ENCODE measurements at places on chromosomes 11 and 22.

DNA sequence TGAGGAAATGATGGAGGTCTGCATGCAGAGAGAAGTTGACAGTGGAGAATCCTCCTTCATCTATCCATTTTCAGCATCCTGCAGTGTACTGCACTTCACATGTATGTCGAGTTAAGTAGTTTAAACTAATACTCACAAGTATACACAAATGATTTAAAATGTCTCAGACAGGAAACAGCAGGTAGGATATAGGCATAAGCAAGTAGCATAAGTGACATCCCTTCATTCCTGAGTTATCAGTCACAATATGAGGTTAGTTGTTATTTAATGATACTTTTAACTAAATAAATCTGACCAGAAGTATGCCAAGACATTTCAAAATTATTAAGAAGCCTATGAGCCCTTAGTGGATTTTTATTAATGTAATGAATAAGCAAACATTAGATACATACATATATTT, 37.4 kb downstream of the MTMR2 start:
- no peak for DNase-seq

- no peak for DNase-seq
These were observed 68.7 kb downstream of the PRR5L start for GRCh38 chr11:36364551-36365325.

DNA sequence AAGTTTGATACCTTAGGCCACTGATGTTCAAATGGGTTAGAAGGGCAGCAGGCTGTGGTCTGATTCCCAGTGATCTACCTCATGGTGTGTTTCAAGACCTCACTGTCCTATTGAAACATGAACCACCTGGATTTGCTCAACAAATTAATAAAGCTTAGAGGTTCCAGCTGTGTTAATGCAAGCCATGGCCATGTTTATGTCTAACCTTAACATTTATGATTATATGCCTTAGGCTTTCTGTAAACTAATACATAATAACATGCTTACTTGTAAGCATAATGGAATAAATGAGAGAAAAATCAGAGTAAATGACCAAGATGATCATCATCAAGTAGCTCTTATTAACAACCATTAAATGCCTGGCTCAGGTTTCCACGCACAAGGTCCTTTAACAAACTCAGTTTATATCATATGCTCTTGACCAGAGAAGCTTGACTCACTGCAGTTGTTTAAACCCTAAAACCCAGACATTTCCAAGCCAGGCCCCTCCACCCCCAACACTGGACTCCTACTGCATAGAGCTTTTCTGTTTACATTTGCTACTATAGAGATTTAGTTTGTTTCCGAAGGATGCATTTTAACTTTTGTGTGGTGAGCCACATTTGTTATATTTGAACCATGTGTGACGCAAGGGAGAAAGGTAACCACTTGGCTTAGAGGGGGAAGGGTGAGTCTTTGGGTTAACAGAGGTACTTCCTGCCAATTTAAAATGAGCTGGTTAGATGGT, 43.7 kb downstream of the KREMEN1 start:
- DNase-seq: peak; percentile 83

DNA sequence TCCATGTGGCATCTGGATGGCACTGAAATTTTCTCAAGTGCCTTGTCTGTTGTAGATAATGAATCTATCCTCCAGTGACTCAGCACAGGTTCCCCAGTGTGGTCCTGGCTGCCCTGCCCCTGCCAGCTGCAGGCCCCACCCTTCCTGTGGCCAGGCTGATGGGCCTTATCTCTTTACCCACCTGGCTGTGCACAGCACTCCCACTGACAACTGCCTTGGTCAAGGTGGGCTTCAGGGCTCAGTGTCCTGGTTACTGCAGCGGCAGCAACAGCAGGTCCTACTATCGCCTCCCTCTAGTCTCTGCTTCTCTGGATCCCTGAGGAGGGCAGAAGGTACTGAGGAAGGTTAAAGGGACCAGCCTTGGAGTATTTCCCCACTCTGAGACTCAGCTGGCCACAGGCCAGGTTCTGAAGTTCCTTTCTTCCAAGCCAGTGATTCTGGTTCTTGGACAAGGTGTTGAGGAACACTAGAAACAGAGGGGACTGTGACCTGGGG, 3.1 kb downstream of the HMBS start:
- DNase-seq: no peak

DNA sequence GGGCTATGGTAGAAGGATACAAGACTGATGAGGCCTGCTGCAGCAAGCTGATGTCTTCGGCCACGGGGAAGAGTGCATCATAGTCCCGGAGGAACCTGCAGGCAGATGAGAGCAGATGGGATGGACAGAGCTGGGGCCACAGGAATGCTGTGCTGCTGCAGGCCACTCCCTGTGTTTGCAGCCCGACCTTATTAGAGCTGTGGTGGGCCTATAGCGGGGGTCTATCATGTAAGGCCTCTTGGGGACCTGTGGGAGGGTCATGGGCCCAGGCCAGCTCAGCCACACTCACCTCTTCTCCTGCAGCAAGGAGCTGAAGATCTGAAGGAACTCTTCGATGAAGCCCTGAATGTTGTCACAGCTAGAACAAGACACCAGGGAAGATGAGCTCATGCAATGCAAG, 31.9 kb downstream of the ASCC2 start:
- DNase-seq: no peak

DNA sequence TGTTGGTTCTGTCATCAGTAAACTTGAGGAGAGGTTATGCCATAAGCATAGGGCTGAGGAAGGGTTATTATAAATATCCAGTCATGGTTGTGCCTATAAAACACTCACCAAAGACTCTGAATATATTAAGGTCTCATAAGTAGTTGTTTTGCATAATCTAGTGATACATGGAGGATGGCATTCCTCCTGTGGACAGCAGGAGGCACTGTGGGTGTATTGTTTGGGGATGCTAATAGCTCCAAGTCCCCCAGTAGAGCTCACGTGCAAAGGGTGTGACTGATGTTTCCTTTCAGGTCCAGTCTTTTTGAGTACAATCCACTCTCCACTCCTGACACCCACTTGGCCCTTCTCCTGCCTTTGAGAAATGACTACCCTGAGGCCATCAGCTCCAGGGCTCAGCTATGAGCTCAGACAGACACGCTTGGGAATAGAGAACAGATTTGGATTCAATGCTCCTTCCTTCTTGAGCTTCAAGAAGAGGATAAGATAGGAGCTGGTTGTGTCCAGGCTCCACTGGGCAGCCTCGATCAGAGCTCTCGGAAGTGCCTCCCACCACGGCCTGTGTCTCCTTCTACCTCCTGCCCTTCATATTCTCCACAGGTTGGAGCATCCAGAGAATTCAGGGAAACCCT, 85.2 kb upstream of the IGLL5 start:
- no peak for DNase-seq

DNA sequence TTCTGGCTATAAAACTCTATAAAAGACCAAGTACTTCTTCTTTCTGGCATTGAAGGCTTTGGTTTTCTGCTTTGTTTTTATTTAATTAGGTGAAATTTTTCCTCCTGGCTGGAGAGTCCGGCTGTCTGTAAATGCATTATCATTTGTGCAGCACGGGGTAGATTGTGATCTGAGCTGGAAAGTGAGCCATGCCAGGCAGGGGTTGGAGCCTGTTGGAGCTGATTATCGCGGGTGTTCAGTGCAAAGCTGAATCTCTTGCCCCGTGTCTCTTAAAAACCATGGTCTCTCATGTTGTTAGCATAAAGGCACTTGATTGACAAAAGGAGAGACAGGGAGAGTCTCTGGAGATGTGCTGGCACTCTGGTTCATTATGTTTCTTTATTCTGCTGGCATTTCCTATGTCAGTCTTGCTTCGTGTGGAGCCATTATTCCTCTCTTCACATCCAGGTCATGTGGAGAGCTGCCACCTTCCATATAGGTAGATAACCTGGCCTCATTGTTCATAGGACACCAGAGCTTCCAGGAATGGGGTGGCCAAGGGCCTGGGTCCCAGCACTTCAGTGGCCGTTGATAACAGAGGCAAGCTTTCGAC, 75.2 kb downstream of the LDLRAD3 start:
- DNase-seq: no peak

DNA sequence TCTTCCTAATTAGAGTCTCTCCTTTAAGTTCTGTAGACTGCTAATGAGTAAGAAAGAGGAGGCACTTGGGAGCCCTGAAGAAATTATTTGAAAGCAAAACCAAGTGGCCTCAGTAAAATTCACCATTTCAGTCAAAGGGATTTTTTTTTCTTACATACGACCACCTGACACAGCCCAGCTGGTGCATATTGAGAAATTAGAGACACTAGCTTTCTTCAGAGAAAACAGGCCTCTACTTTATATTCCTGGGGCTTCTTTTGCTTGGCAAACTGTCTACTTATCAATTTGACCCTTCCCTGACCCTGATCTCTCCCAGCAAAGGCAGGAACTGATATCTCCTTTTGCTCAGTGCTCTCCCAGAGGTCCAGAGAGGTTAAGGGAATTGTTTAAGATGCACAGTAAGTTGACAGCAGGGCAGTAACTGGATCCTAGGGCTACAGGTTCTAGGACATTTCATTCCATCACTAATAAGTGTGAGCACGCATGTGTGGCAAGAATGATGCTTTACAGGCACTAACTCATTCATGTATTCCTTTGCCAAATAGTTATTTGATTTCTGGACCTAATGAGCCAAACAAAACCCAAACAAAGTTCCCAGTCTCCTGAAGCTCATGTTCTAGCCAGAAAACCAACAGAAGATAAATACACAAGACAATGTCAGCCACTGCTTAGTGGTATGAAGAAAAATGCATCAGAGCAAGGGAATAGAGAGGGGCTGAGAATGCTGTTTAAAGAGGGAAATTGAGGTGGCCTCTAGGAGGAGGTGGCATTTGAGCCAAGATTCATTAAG, 467.6 kb downstream of the SOX6 start:
- DNase-seq: peak; percentile 61

GRCh38 chr11:43866520-43866919, 14.1 kb upstream of the ALKBH3 start:
- peak; percentile 29 for DNase-seq

DNA sequence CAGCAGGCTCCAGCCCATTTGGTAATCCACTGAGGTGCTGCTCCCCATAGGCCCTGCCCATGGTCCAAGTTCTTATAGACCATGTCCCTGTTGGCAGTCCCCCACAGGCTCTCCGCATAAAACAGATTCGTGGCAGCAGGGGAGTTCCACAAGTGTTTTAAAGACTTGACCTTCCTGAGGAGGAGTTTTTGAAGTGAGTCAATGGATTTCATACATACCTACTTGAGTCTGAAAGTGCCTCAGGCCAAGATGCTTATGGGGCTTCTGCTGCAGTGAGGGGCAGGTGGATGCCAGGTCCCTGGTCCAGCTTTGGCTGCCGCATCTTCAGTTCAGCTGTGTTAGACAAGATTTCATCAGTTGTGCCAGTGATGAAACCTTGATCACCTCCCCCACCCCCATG, 43.3 kb downstream of the CABIN1 start:
- no peak for DNase-seq

GRCh38 chr11:11401960-11402535, 49.0 kb upstream of the CSNK2A3 start:
- no peak for DNase-seq

DNA sequence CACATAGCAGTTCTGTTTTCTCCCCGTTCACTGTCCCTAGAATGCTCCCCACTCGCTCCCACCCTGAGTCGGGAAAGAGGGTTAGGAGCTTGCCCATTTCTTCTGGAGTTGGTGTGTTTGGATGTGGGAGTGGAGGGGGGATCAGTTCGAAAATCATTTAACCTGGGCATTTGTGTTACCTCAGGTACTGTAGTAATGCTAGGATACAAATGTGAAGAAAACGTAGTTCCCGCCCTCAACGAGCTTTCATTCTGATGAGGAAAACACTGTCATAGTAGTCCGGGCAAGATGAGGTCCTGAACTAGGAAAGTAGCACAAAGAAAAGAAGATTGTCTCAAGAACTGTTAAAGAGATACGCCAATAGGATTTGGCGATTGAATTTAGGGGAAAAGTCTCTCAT, 539 bp downstream of the SDHD start:
- DNase-seq: no peak

GRCh38 chr11:130390071-130390758, 38.2 kb downstream of the ADAMTS8 start:
- DNase-seq: peak; percentile 93

DNA sequence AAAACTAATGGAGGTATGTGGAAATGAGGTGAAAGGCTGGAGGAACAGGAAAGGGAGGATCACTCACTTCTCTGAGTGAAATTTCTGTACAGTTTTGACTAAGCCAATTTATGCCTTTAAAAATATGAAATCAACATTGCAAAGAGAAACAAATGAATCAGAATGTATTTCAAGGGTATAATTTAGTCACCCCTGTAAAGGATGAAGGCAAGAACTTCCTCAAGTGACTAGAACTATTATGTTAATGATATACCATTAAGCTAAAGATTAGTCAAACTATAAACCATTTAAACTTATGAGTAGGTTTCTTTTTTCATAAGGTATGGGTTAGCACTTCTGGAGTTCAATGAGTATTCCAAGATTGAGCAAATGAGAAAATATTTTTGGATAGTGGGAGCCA, 184.5 kb upstream of the CHORDC1 start:
- no peak for DNase-seq

GRCh38 chr11:62579252-62579651, 5.6 kb upstream of the EEF1G start:
- DNase-seq: no peak

- no peak for DNase-seq
These were observed 1.4 kb upstream of the UVRAG start for GRCh38 chr11:75813622-75814039.

DNA sequence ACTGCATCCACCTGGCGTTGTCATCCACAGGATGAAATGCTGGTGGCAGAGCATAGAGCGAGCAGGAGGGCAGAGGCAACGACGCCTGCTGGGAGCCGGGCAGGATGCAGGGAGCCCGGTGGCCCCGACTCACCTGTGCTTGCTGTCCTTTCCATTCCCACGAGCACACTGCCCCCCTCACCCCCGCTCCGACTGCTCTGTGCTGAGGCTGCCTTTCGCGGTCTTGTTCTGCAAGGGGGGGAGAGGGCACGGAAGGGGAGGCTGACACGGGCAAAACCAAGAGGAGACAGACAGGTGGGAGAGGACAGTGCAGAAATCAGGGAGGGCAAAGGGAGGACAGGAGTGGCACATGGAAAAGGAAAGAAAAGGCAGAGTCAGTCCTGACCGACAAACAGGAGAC, 37.9 kb upstream of the CYP2D6 start:
- no peak for DNase-seq

DNA sequence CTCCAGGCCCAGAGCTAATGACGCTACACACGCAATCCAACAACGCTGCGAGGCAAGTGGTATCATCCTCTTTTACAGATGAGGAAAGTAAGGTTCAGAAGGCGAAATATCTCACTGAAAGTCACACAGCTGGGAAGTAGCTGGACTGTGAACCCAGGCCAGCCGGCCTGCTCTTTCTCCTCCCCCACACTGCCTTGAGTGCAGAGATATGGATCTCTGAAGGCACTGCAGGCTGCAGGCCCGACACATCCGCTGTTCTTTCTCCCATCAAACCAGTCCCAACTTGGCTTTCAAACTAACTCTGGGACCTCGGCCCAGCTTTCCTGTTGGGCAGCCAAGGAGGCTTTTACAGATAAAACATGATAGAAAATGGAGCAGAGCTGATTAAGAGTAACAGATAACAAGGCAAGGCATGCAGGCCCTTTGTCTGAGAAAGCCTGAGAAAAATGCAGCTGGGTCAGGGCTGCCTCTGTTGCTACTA, 64.0 kb upstream of the PTPRJ start:
- peak; percentile 83 for DNase-seq

GRCh38 chr11:127574478-127574877, 573.9 kb upstream of the KIRREL3 start:
- no peak for DNase-seq

- peak; percentile 60 for DNase-seq
These were observed 26.8 kb upstream of the PHLDA2 start for GRCh38 chr11:2955906-2956476.

Data from fibroblast of villous mesenchyme (primary cell).